Cortex of kidney (tissue), 1 donor: ENCODE measurements at places on chromosomes 7 and 10.

DNA sequence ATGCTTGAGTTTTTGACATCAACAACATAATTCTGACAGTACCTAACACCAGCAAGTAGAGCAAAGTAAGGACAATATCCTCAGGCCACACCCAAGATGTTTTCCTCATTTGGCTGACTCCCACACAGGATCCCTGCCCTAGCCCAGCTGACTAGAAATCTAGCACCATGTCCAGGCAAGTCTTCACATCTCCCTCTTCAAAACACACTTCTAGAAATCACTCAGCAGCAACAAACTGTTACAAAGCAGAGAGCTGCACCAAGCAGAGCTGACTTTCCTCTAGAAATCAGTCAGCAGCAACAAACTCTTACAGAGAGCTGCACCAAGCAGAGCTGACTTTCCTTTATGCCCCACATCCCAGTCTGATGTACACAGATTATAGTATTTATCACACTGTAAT, 7.7 kb downstream of the TMEM168 start:
- DNase-seq: no peak

- no peak for DNase-seq
Observed at GRCh38 chr10:112700215-112700671, 249.8 kb upstream of the TCF7L2 start.

- DNase-seq: no peak
Observed at GRCh38 chr10:4129866-4130477, 345.0 kb upstream of the KLF6 start.

DNA sequence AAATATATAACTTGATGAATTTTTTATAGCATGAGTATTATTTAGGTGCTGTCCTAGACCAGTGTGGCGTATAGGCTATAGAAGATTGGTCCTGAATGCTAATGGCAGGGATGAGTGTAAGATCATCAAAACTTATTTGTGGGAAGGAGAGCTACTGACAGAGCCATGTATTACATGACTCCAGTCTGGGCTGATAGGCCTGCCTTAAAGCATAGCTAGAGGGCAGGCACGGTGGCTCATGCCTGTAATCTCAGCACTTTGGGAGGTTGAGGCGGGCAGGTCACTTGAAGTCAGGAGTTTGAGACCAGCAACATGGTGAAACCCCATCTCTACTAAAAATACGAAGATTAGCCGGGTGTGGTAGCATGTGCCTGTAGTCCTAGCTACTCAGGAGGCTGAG, 198.1 kb upstream of the KLF14 start:
- DNase-seq: no peak

- no peak for DNase-seq
Observed at GRCh38 chr10:19488592-19489280, 327.5 kb upstream of the PLXDC2 start.
